ENCODE measurements at places on chromosomes 3 and 15.
A peak's percentile ranks its signal among the peaks of the same experiment; 100 is the strongest.

DNA sequence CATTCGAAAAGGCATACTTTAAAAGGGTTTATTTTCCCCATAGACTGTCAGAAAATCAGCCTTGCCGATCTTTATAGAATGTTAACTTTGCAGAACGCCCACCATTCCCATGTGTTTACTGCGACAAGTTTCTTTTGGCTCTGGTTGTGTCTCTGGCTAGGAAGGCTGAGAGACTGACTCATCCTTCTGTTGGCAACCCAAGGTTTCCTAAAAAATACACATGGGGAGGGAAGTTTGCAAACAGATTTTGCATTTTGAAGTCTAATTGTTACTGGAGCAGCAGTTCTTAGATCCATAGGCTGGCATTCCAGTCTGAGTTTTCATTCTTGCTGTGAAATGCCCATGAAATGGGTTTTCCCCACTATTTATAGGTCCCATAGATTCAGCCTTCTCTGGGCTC is 37.9 kb upstream of the MINAR1 start:
- peak; percentile 58 for DNase-seq

- peak; percentile 2 for DNase-seq
These were observed 165.2 kb downstream of the ISL2 start for GRCh38 chr15:76501726-76502125.

- no peak for DNase-seq
These were observed 11.9 kb upstream of the TKT start for GRCh38 chr3:53267766-53268165.

- peak; percentile 6 for DNase-seq
These were observed 10.7 kb downstream of the CNTN6 start for GRCh38 chr3:1103525-1103924.

Data from cardiac fibroblast (primary cell).